Heart right ventricle (tissue), 16 donors: ENCODE measurements at places on chromosomes 3 and 15. TPM values are rescaled to one million over a fixed set of nuclear protein-coding genes. Genes with fewer than 3 reads are reported as not detected.

The GP9 gene
- not detected for total RNA-seq

The GPR149 gene
- not detected for total RNA-seq

DNA sequence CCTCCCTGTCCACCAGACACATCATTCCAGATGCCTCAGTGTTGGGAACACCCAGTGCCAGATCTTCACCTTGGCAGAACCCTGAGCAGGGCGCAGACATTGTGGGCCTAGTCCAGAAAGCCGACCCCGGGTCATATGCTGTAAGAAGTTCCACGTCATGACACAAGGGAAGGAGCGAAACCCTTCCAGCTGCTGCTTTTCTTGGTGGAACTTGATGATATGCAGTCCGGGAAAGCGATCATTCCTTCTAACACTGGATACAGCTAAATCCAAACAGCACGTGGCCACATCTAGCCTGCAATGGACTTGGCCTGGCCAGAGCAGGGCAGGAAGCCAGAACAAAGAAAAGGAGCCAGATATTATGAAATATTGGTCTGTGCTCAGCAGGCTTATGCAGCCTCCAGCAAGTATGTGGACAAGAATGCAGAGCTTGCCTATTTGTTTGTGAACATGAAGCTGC is 22.0 kb downstream of the GASK1A start:
- H3K4me1 ChIP-seq = peaks cover 35% of the 10 kb centered on the region
- H3K36me3 ChIP-seq = no peaks in the 10 kb centered on the region
- no peaks in the 10 kb centered on the region for H3K27me3 ChIP-seq
- peak overlapping the region; percentile 49 for H3K27ac ChIP-seq

GRCh38 chr3:132726341-132726823 is 4.2 kb upstream of the NPHP3 start:
- no peak overlapping the region for H3K27ac ChIP-seq
- H3K4me1 ChIP-seq = peaks cover 11% of the 10 kb centered on the region
- H3K36me3 ChIP-seq = no peaks in the 10 kb centered on the region
- no peaks in the 10 kb centered on the region for H3K27me3 ChIP-seq
- no peak overlapping the region for H3K4me3 ChIP-seq

- no peaks in the 10 kb centered on the region for H3K27me3 ChIP-seq
- no peaks in the 10 kb centered on the region for H3K36me3 ChIP-seq
- H3K4me3 ChIP-seq = no peak overlapping the region
- no peak overlapping the region for H3K27ac ChIP-seq
- H3K4me1 ChIP-seq = peaks cover 53% of the 10 kb centered on the region
Measured at GRCh38 chr3:124859025-124859424, 28.1 kb downstream of the ITGB5 start.

GRCh38 chr3:149449799-149450198 is 24.7 kb upstream of the TM4SF4 start:
- H3K4me1 ChIP-seq = peaks cover 8% of the 10 kb centered on the region
- H3K27me3 ChIP-seq = no peaks in the 10 kb centered on the region
- no peaks in the 10 kb centered on the region for H3K36me3 ChIP-seq
- H3K4me3 ChIP-seq = no peak overlapping the region
- H3K27ac ChIP-seq = peak overlapping the region; percentile 34

- H3K4me1 ChIP-seq = no peaks in the 10 kb centered on the region
- H3K36me3 ChIP-seq = peaks cover 10% of the 10 kb centered on the region
- no peak overlapping the region for H3K4me3 ChIP-seq
- H3K27me3 ChIP-seq = no peaks in the 10 kb centered on the region
- DNase-seq = no peak
Measured at GRCh38 chr15:78178064-78178463, 28.9 kb downstream of the IDH3A start.

DNA sequence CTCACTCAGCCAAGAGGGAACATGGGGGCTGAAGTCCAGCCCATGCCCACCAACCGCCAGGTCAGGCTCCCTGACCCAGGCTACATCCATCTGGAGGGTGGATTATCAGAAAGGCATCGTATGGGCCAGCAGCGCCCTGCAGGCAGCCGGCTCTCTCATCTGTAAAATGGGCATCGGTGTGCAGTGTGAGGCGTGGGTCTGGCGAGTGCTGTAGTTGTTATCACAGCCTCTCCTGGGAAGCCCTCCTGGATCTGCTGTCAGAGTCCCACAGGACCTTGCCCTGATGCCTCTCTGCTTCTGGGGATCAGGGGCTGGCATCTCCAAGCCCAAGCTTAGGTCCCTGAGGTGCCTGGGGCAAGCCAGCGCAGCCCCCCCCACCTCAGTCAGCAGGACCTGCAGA is 27.4 kb downstream of the CFAP100 start:
- H3K36me3 ChIP-seq = no peaks in the 10 kb centered on the region
- no peak overlapping the region for H3K4me3 ChIP-seq
- DNase-seq = no peak
- no peaks in the 10 kb centered on the region for H3K4me1 ChIP-seq
- peaks cover 20% of the 10 kb centered on the region for H3K27me3 ChIP-seq
- H3K27ac ChIP-seq = no peak overlapping the region

DNA sequence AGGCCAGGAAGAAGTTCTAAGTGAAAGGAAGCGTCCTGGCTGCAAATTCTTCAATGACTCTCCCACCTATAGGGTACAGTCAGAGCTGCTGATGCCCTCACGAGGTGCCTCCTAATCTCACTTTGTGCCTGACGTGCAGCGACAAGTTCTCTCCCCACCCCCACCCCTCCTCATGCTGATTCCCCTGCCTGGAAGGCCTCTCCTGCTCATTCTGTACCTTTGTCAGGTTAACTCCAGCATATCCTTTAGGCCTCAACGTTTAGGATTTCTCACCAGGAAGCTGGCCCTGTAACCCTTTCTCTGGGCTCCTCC is 25.0 kb downstream of the SLC12A8 start:
- H3K4me3 ChIP-seq = no peak overlapping the region
- no peaks in the 10 kb centered on the region for H3K27me3 ChIP-seq
- no peak for DNase-seq
- H3K27ac ChIP-seq = no peak overlapping the region

GRCh38 chr3:177711637-177712036 is 514.4 kb upstream of the TBL1XR1 start:
- no peak overlapping the region for H3K4me3 ChIP-seq
- H3K4me1 ChIP-seq = peaks cover 9% of the 10 kb centered on the region
- no peaks in the 10 kb centered on the region for H3K36me3 ChIP-seq

DNA sequence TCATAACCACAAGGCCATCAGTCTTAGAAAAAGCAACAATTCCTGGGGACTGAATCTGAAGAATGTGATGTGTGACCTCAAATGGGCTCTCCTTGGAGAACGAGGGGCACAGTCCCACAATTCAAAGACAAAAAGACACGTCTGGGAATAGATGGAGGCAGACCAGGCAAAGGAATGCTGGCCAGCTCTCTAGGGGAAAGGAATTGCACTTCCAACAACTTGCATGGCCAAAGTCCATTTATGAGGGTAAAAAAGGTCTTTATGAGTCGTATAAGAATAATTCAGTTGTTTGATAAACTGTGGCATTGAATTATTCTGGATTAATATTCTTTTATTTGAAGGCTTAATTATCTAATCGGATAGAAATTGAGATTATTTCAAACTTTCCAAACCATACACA is 180.5 kb upstream of the FEZF2 start:
- H3K36me3 ChIP-seq = no peaks in the 10 kb centered on the region
- no peak overlapping the region for H3K27ac ChIP-seq
- no peaks in the 10 kb centered on the region for H3K27me3 ChIP-seq
- no peaks in the 10 kb centered on the region for H3K4me1 ChIP-seq
- DNase-seq = no peak
- H3K4me3 ChIP-seq = no peak overlapping the region

DNA sequence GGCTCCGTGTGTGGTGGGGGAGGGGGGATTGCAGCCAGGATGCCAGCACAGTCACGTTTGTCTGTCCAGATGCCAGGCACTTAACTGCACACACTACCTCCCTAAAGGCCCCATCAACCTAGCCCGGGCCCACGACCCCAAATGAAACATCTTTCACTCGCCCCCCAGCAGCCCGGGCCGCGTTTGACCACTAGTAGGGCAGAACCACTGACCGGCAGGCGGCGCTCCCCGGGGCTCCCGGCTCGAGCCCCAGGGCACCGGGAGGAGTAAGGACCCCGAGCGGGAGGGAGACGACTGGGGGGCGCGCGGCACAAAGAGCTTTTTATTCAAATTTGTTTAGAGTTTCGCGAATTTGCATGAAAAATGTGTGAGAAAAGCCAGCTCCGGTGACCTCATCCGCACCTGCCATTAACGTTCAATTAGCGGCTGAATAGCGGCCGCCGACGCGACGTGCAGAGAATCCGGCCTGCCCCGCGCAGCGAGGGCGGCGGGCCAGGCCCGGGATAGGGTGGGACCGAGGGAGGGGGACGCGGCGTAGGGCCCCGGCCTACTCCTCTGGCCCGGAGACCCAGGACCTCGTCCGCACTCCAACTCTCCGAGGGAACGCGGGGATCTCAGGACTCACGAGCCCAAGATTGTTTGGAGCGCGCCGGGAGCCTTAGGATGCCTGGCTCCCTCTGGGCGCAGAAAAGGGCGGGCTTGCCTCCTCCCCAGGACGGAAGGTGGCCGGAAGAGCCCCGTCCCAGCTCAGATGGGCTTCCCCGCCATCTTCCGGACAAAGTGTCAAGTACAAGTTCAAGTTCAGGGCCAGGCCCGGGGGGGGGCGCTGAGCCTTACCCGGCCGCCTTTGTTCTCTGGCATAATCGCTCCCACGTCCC is 64.9 kb upstream of the POLG start:
- H3K27ac ChIP-seq = no peak overlapping the region
- peaks cover 11% of the 10 kb centered on the region for H3K4me1 ChIP-seq
- peaks cover 99% of the 10 kb centered on the region for H3K27me3 ChIP-seq
- H3K36me3 ChIP-seq = no peaks in the 10 kb centered on the region
- H3K4me3 ChIP-seq = peak overlapping the region; percentile 17

- no peak overlapping the region for H3K27ac ChIP-seq
- H3K27me3 ChIP-seq = no peaks in the 10 kb centered on the region
- no peak for DNase-seq
- H3K4me3 ChIP-seq = no peak overlapping the region
- H3K4me1 ChIP-seq = no peaks in the 10 kb centered on the region
Measured at GRCh38 chr3:174857301-174857700, 1.8 kb upstream of the NAALADL2 start.

- no peak for DNase-seq
- no peaks in the 10 kb centered on the region for H3K27me3 ChIP-seq
- peaks cover 5% of the 10 kb centered on the region for H3K4me1 ChIP-seq
Measured at GRCh38 chr15:31081056-31081455, 20.5 kb downstream of the TRPM1 start.

The PHLDB2 gene
- 110 TPM for total RNA-seq

DNA sequence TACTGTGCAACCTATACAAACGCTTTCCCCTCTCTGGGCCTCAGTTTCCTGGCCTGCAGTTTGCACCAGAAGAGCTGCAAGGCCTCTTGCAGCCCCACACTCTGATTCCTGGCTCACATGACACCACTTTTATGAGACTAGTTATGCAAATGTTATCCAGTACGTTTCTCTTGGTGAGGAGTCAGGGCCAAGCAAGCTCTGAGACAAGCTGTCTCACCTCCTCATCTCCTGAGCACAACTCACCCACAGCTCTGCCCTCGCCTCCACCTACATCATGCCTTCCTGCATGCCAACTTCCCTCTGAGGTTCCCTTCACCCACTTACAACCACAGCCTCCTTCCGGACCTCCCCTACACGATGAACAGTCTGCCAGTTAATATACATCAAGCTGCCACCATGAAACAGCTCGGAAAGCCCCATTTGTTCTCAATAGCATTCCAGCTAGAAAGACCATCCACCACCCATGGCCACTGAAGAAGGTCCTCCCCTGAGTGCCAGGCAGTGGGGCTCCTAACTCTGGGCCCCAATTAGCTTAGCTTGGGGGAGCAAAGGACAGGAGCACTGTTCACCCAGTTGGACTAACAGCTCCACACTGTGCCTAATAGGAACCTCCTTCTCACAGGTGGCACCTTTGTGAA is 25.0 kb downstream of the CRYGS start:
- no peak overlapping the region for H3K27ac ChIP-seq
- H3K27me3 ChIP-seq = peaks cover 4% of the 10 kb centered on the region
- H3K36me3 ChIP-seq = no peaks in the 10 kb centered on the region
- no peak overlapping the region for H3K4me3 ChIP-seq

DNA sequence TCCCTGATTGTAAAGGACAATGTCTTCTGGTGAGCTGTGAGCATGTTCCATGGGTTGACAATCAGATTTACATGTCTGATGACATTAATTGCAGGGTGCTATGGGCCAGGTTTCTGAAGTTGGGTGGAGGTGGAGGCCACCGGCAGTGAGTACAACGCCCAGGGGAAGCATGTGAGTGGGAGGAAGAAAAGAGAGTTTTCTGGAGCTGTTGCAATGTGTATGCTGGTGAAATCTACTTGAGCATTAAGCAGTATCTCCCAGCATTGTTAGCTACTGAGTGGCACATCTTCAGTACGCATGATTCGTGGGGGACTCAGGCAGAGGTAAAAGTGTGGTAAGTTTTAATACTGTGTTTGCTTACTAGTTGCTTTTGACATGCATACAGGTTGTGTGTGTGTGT is 26.6 kb downstream of the TMEM45A start:
- H3K4me3 ChIP-seq = no peak overlapping the region
- no peaks in the 10 kb centered on the region for H3K4me1 ChIP-seq
- no peaks in the 10 kb centered on the region for H3K36me3 ChIP-seq
- H3K27me3 ChIP-seq = no peaks in the 10 kb centered on the region
- DNase-seq = no peak
- no peak overlapping the region for H3K27ac ChIP-seq

DNA sequence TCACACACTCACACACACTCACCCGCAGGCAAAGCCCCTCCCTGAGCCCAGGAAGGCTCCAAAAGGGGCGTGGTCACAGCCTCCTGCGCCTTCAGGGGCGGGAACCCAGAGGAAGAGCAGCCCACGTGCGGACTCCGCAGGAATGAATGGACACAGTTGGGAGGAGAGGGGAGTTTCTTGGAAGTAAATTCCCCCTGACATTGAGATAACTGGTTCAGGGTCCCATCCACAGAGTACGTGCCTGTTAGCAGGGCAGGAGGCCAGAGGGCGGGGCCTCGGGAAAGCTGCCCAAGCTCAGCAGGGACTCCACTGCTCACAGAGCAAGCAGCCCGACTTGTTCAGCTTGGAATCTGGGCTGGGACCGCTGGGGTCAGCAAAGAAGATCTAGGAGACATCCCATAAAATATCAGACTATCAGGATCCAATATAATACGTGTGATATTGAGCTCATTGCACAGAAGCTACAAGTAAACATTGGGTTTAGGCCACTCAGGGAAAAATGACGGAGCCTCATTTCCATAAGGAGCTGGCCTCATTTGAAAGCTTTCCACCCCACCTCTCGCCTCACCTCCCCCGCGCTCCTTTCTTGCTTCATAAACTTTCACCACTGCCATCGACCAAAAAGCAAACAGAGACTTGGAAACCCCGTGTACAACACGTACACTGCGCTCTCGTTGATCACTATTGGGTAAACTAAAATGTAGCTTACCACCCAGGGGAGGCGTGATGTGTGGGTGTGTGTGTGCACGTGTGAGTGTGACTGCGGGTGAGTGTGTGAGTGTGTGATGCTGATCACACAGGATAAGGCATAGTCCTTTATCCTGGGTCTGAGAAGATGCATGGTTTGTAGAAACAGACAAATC is 36.0 kb downstream of the TM2D3 start:
- peaks cover 80% of the 10 kb centered on the region for H3K4me1 ChIP-seq
- no peaks in the 10 kb centered on the region for H3K27me3 ChIP-seq
- H3K27ac ChIP-seq = peak overlapping the region; percentile 62
- no peaks in the 10 kb centered on the region for H3K36me3 ChIP-seq
- no peak overlapping the region for H3K4me3 ChIP-seq

- no peaks in the 10 kb centered on the region for H3K27me3 ChIP-seq
- no peaks in the 10 kb centered on the region for H3K36me3 ChIP-seq
- H3K27ac ChIP-seq = no peak overlapping the region
- no peak for DNase-seq
- H3K4me1 ChIP-seq = no peaks in the 10 kb centered on the region
Measured at GRCh38 chr3:175489406-175489805, 630.3 kb downstream of the NAALADL2 start.

The CHAC1 gene
- 0.76 TPM for total RNA-seq
